ENCODE measurements at places on chromosomes 4 and X.

DNA sequence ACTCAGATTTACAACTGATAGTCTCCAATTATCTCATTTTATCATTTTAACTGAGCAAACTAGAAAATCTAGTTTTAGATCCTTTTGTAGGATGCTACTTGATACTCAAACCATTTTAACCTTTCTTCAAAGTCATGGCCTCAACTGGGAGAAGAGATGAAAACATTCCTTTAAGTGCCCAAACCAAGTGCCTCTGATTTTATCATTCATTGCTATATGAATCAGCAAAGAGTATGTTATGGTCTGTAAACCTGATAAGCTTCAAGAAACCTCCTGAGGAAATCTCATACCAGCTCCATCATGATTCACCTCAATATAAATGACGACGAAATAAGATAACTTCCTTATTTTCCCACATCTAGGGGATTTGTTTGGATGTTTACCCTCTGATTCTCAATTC lies 119.9 kb downstream of the FAM13A start:
- DNase-seq: no peak

DNA sequence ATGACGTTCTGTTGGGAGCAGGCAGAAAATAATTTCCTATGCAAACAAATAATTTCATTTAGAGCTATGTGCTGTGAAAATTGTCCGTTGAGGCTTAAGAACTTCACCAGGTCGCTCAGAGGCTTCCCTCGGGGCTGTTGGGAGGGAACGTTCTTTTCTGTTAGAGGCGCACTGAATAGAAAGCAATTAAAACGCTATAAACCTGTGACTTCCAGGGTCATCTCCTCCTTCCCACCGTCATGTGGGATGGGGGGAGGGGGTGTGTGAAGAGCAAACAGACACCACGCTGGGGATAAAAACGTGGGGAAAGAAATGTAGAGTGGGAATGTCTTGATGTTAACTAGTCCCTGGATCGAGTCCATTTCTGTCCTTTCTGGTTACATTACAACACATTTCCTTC lies 35.2 kb upstream of the ZNF518B start:
- DNase-seq: no peak

- DNase-seq: no peak
Observed at GRCh38 chr4:73206236-73206635, 52.4 kb downstream of the ANKRD17 start.

GRCh38 chr4:174871407-174871806 lies 42.4 kb upstream of the GLRA3 start:
- no peak for DNase-seq

All from hematopoietic multipotent progenitor cell treated with erythropoietin and hydrocortisone succinate and interleukin-3 and kit ligand, for 4 days (in vitro differentiated cells).